ENCODE measurements at places on chromosomes 6 and 20. TPM values are rescaled to one million over a fixed set of nuclear protein-coding genes. Genes with fewer than 3 reads are reported as not detected.

DNA sequence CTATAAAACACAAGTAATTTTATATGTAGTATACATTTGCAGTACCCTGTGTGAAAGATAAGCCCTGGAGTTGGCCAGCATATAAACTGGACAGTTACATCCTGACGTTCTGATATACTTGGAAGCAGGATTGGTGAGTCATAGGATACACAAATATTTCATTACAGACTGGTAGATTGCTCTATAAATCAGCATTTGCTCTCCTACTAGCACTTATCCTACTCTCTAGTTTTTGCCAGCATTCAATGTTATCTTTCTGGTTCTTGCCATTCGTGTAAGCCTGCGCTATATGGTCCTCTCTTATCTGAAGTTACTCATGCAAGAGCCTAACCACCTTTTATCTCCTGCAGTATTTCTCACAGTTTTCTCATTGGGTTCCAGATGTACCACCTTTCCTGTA, 680.2 kb upstream of the MMS22L start:
- peaks cover 54% of the 10 kb centered on the region for H3K27me3 ChIP-seq
- H3K4me1 ChIP-seq = peaks cover 5% of the 10 kb centered on the region
- H3K4me3 ChIP-seq = no peak overlapping the region
- no peak overlapping the region for H3K27ac ChIP-seq
- no peaks in the 10 kb centered on the region for H3K36me3 ChIP-seq

DNA sequence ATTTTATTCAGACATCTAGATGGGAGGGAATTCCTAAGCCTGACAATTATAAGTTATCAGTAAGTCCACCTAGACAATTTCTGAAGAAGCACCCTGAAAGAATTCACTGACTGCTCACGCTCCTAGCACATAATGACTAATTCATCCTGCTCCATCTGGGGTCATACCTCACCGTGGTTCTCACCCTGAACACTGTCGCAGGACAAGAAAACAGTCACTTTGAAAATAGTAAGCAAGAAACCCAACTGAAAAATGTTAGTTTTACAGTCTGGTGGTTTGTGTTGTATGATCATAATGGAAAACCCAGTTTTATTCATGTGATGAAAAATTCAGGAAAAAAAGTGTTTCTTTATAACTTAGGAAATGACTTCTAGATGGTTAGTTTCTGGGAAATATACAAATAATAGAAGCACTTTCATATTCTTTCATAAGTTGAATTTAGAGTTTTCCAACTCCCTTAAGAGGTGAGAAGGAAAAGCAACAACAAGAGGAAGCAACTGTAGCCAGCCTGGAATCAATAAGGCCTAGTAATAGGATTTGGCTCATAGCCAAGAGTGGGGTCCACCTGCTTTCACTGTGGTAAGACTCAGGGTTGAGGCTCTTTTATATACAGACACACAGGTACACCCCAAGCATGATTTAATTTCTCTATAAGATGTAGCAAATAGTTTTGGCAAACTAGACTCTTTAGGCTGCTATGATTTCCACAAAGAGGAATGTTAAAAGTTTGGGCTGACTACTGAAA, 94.1 kb downstream of the HIVEP2 start:
- H3K4me3 ChIP-seq = no peak overlapping the region
- no peak overlapping the region for H3K27ac ChIP-seq
- no peak for DNase-seq
- peaks cover 52% of the 10 kb centered on the region for H3K4me1 ChIP-seq
- H3K27me3 ChIP-seq = no peaks in the 10 kb centered on the region

GRCh38 chr6:86869500-86869899, 67.8 kb upstream of the HTR1E start:
- no peak overlapping the region for H3K27ac ChIP-seq
- no peaks in the 10 kb centered on the region for H3K4me1 ChIP-seq
- no peaks in the 10 kb centered on the region for H3K27me3 ChIP-seq

GRCh38 chr6:165697171-165697570, 34.1 kb upstream of the PDE10A start:
- H3K36me3 ChIP-seq = peaks cover 6% of the 10 kb centered on the region
- no peak for DNase-seq
- no peaks in the 10 kb centered on the region for H3K27me3 ChIP-seq
- no peak overlapping the region for H3K4me3 ChIP-seq
- no peak overlapping the region for H3K27ac ChIP-seq

GRCh38 chr6:48027704-48028435, 83.1 kb downstream of the PTCHD4 start:
- peak; percentile 11 for DNase-seq
- no peaks in the 10 kb centered on the region for H3K27me3 ChIP-seq
- no peaks in the 10 kb centered on the region for H3K4me1 ChIP-seq
- H3K4me3 ChIP-seq = no peak overlapping the region
- H3K27ac ChIP-seq = peak overlapping the region; percentile 66

DNA sequence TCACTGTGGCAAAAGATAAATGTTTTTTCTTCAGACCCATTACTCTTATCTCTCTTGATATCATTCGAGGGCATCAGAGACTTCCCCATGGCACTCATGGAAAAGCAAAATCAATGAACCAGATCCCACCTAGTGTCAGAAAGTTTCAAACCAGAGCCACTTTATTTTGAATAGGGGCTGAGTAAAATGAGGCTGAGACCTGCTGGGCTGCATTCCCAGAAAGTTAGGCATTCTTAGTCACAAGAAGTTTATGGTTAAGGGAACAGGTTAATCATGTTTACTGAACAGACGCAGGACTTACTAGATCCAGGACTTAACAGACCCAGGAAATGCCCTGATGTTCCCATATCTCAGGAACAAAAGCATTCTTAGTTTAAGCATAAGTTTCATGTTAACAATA, 369.9 kb downstream of the BTBD3 start:
- DNase-seq = peak; percentile 4
- H3K36me3 ChIP-seq = no peaks in the 10 kb centered on the region
- no peaks in the 10 kb centered on the region for H3K27me3 ChIP-seq
- H3K4me1 ChIP-seq = no peaks in the 10 kb centered on the region
- H3K4me3 ChIP-seq = no peak overlapping the region

GRCh38 chr6:136811272-136811671, 11.1 kb upstream of the PEX7 start:
- no peaks in the 10 kb centered on the region for H3K27me3 ChIP-seq
- H3K4me1 ChIP-seq = no peaks in the 10 kb centered on the region
- no peak overlapping the region for H3K27ac ChIP-seq
- no peak overlapping the region for H3K4me3 ChIP-seq
- DNase-seq = no peak
- no peaks in the 10 kb centered on the region for H3K36me3 ChIP-seq

The MROH8 gene
- 1.1 TPM for total RNA-seq

DNA sequence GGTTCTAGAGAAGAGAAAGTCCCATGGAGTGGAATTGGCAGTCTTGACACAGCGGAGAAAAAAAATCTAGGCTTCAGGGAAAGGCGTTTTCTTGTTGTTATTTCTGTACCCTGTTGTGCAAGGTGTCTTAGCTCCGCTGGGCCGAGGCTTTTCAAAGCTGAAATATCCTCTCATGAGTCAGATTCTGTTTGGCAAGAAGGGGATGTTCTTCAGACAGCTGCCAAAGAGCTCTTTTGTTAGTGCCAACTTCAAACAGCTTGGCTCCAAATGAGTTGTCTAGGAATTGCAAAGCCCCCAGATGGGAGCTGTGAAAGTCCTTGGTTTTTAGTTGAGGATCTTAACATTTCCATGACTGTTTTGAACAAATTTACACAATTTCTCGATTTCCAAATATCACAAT, 45.6 kb downstream of the LRRN4 start:
- peaks cover 33% of the 10 kb centered on the region for H3K36me3 ChIP-seq
- H3K27ac ChIP-seq = peak overlapping the region; percentile 83
- peak; percentile 99 for DNase-seq
- H3K4me3 ChIP-seq = peak overlapping the region; percentile 76
- no peaks in the 10 kb centered on the region for H3K27me3 ChIP-seq

The FGD2 gene
- not detected for total RNA-seq

GRCh38 chr6:102749210-102749971, 1355.9 kb downstream of the GRIK2 start:
- no peaks in the 10 kb centered on the region for H3K27me3 ChIP-seq
- H3K27ac ChIP-seq = no peak overlapping the region
- H3K36me3 ChIP-seq = no peaks in the 10 kb centered on the region

GRCh38 chr6:138757136-138757535, 16.4 kb upstream of the CCDC28A start:
- DNase-seq = no peak
- H3K27ac ChIP-seq = no peak overlapping the region
- no peaks in the 10 kb centered on the region for H3K36me3 ChIP-seq
- no peaks in the 10 kb centered on the region for H3K4me1 ChIP-seq
- H3K27me3 ChIP-seq = no peaks in the 10 kb centered on the region

DNA sequence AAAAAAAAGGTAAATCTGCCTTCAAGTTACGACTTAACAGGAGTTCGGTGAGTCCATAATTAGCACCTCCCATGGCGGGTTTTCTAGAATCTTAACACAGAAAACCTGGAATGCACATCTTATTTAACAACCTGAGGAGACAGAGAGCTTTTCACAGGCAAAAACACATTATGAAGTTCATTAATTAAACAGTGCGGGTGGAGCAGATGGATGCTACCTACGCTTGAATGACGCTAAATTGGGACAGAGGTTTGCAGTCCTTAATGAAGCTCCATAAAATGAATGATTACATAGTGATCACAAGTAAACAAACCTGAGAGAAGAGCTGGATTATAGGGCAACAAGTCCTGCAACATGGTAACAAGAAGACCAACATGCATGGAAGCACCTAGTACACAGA, 81.0 kb downstream of the INSM1 start:
- H3K4me3 ChIP-seq = no peak overlapping the region
- H3K4me1 ChIP-seq = peaks cover 8% of the 10 kb centered on the region
- no peak overlapping the region for H3K27ac ChIP-seq
- no peak for DNase-seq

The PPP1R16B gene
- not detected for total RNA-seq

DNA sequence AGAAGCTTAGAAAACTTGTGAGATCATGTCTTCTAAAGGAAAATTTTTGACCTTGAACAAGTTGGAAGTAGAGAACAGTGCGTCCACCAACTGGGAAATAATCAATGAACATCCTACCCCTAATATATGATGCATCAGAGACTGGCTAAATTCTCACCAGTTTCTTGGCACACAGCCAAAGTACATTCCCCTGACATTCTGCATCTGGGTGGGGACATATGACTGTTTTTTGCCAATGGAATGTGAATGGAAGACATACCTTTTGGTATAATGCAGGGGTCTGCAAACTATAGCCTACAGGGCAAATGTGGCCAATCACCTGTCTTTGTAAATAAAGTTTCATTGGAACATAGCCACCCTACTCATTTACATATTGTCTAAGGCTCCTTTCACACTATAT, 84.7 kb downstream of the HAO1 start:
- H3K4me1 ChIP-seq = peaks cover 47% of the 10 kb centered on the region
- H3K4me3 ChIP-seq = no peak overlapping the region
- no peaks in the 10 kb centered on the region for H3K36me3 ChIP-seq
- H3K27me3 ChIP-seq = no peaks in the 10 kb centered on the region
- no peak overlapping the region for H3K27ac ChIP-seq

The SSTR4 gene
- total RNA-seq = not detected

- no peak for DNase-seq
- H3K27me3 ChIP-seq = no peaks in the 10 kb centered on the region
- peaks cover 9% of the 10 kb centered on the region for H3K36me3 ChIP-seq
- peak overlapping the region; percentile 90 for H3K27ac ChIP-seq
- peak overlapping the region; percentile 7 for H3K4me3 ChIP-seq
- peaks cover 68% of the 10 kb centered on the region for H3K4me1 ChIP-seq
Observed at GRCh38 chr6:137827977-137828810, 38.9 kb upstream of the TNFAIP3 start.

GRCh38 chr6:161476711-161477110, 202.8 kb upstream of the AGPAT4 start:
- no peaks in the 10 kb centered on the region for H3K36me3 ChIP-seq
- H3K27me3 ChIP-seq = no peaks in the 10 kb centered on the region
- H3K4me3 ChIP-seq = no peak overlapping the region

The TRAPPC3L gene
- not detected for total RNA-seq

GRCh38 chr6:126535595-126535994, 195.7 kb downstream of the CENPW start:
- H3K27me3 ChIP-seq = peaks cover 66% of the 10 kb centered on the region
- no peaks in the 10 kb centered on the region for H3K36me3 ChIP-seq
- H3K4me3 ChIP-seq = no peak overlapping the region
- DNase-seq = no peak

DNA sequence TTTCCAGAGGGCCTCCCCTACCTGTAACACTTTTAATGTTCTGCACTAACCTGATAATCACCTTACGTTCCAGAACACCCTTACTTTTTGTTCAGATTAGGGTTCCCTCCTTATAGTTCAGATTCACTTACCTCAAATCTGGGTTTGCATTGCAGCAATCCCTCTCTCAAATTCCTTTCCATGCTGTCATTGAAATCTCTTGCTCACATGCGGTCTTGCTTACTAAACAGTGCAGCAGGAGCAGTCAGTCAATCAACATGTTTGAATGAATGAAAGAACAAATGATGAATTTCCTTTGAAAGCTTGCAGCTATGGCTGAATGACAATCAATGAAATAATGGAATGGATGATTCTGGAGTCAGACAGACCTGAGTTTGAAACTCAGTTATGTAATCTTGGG, 200.1 kb downstream of the HIVEP2 start:
- no peaks in the 10 kb centered on the region for H3K27me3 ChIP-seq
- H3K4me1 ChIP-seq = peaks cover 6% of the 10 kb centered on the region
- peak; percentile 26 for DNase-seq
- H3K36me3 ChIP-seq = no peaks in the 10 kb centered on the region
- H3K27ac ChIP-seq = no peak overlapping the region
- H3K4me3 ChIP-seq = no peak overlapping the region

The KHDC1 gene
- 1.3 TPM for total RNA-seq

DNA sequence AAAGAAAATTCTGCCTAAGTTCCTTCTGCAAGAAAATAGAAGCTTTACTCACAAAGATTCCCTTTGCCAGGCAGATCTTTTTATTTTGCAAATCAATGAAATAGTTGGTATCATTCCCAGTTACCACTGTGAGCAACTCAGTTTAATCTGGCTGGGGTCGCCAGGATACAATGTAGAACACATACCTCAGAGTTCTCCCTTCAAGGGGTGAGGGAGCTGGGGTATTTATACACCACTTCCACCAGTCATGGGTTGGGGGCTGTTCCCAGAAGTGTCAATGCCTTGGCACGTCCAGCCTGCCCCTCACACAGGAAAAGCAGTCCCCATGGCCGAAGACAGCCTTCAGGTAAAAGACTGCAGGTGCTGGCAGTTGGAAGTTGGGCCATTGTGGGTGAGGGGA, 86.2 kb downstream of the SLC24A3 start:
- no peaks in the 10 kb centered on the region for H3K27me3 ChIP-seq
- no peak overlapping the region for H3K4me3 ChIP-seq
- H3K4me1 ChIP-seq = no peaks in the 10 kb centered on the region
- DNase-seq = no peak

- H3K36me3 ChIP-seq = peaks cover 12% of the 10 kb centered on the region
- no peaks in the 10 kb centered on the region for H3K4me1 ChIP-seq
- DNase-seq = peak; percentile 24
- H3K4me3 ChIP-seq = peak overlapping the region; percentile 87
- peak overlapping the region; percentile 71 for H3K27ac ChIP-seq
Observed at GRCh38 chr6:97282238-97282725, 734 bp downstream of the MMS22L start.

All from MCF 10A (cell line).